ENCODE measurements at places on chromosomes 12 and 14. TPM values are rescaled to one million over a fixed set of nuclear protein-coding genes. Genes with fewer than 3 reads are reported as not detected.

Gene VRTN
- not detected for total RNA-seq

GRCh38 chr14:56172074-56172473 lies 53.9 kb downstream of the PELI2 start:
- no peaks in the 10 kb centered on the region for H3K27me3 ChIP-seq
- H3K27ac ChIP-seq: no peak overlapping the region
- H3K4me3 ChIP-seq: peak overlapping the region; percentile 19
- H3K4me1 ChIP-seq: peaks cover 13% of the 10 kb centered on the region
- H3K36me3 ChIP-seq: no peaks in the 10 kb centered on the region
- no peak for DNase-seq

Gene TTC9
- 23.4 TPM for total RNA-seq

GRCh38 chr12:32334371-32334777 lies 65.0 kb upstream of the FGD4 start:
- H3K36me3 ChIP-seq: no peaks in the 10 kb centered on the region
- no peaks in the 10 kb centered on the region for H3K27me3 ChIP-seq
- DNase-seq: no peak
- H3K4me1 ChIP-seq: no peaks in the 10 kb centered on the region
- H3K27ac ChIP-seq: no peak overlapping the region
- H3K4me3 ChIP-seq: no peak overlapping the region

GRCh38 chr12:98743362-98743953 lies 98.4 kb downstream of the APAF1 start:
- no peak overlapping the region for H3K4me3 ChIP-seq
- H3K27me3 ChIP-seq: peaks cover 5% of the 10 kb centered on the region
- H3K4me1 ChIP-seq: no peaks in the 10 kb centered on the region
- H3K36me3 ChIP-seq: no peaks in the 10 kb centered on the region
- DNase-seq: no peak

GRCh38 chr14:55426891-55427290 lies 13.5 kb downstream of the TBPL2 start:
- peaks cover 7% of the 10 kb centered on the region for H3K4me1 ChIP-seq
- no peak overlapping the region for H3K4me3 ChIP-seq
- no peaks in the 10 kb centered on the region for H3K27me3 ChIP-seq
- no peak overlapping the region for H3K27ac ChIP-seq
- no peaks in the 10 kb centered on the region for H3K36me3 ChIP-seq

GRCh38 chr12:113465808-113466453 lies 5.7 kb downstream of the LHX5 start:
- peaks cover 91% of the 10 kb centered on the region for H3K27me3 ChIP-seq
- no peak overlapping the region for H3K27ac ChIP-seq
- no peak for DNase-seq
- peaks cover 52% of the 10 kb centered on the region for H3K4me1 ChIP-seq
- H3K36me3 ChIP-seq: no peaks in the 10 kb centered on the region

Gene DNAJC22
- not detected for total RNA-seq

Gene ACOT6
- not detected for total RNA-seq

- no peak overlapping the region for H3K4me3 ChIP-seq
- peaks cover 38% of the 10 kb centered on the region for H3K27me3 ChIP-seq
- no peaks in the 10 kb centered on the region for H3K36me3 ChIP-seq
- no peak for DNase-seq
- no peaks in the 10 kb centered on the region for H3K4me1 ChIP-seq
- H3K27ac ChIP-seq: no peak overlapping the region
Observed at GRCh38 chr14:104284636-104285507, 146.5 kb downstream of the KIF26A start.

DNA sequence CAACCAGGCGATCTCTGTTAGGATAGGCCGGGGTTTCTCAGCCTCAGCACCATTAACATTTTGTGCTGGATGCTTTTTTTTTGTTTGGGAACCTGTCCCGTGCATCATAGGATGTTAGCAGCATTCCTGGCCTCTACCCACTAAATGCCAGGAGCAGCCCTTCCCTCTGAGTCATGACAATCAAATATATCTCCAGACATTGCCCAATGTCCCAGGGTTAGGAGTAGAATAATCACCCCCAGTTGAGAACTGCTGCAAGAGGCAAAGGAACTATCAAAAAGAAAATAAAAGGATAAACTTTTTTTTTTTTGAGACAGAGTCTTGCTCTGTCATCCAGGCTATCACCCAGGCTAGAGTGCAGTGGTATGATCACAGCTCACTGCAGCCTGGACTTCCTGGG lies 76.0 kb downstream of the ACACB start:
- H3K4me3 ChIP-seq: no peak overlapping the region
- no peak for DNase-seq
- no peak overlapping the region for H3K27ac ChIP-seq
- no peaks in the 10 kb centered on the region for H3K27me3 ChIP-seq
- H3K4me1 ChIP-seq: no peaks in the 10 kb centered on the region

GRCh38 chr14:93757206-93757605 lies 31.1 kb downstream of the PRIMA1 start:
- no peaks in the 10 kb centered on the region for H3K36me3 ChIP-seq
- no peaks in the 10 kb centered on the region for H3K27me3 ChIP-seq
- no peak overlapping the region for H3K4me3 ChIP-seq
- no peak for DNase-seq
- H3K27ac ChIP-seq: no peak overlapping the region

DNA sequence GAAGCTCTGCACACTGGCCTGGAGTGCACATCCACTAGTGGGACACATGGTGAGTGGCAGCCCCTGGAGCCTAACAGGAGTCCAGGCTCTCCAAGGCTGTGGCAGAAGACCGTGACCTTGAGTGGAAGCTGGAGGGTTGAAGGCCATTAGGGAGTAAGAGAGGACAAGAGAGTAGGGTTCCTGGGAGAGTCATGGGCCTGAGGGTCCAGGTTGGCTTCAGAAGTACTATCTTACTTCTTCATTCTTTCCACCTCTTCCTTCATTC lies 406 bp downstream of the IL23A start:
- DNase-seq: no peak
- no peaks in the 10 kb centered on the region for H3K27me3 ChIP-seq

DNA sequence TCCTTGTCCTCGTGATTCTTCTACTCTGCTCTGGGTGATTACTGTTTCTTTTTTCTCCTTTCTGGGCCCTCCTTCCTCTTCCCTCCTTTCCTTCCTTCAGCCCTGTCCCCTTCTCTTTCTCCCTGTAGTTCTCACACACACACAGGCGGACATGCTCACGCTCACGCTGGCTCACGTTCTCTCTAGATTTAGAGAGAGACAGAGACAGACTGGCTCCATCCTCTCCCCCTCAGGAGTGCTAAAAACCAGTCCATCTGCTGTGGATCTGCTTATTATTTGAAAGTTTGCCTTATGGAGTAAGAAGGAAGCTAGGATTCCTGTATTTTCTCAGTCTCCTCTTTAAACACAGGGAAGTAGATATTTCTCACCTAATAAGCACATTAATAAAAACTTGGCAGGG lies 48.1 kb downstream of the KCNA1 start:
- H3K36me3 ChIP-seq: no peaks in the 10 kb centered on the region
- H3K27me3 ChIP-seq: peaks cover 32% of the 10 kb centered on the region
- H3K4me1 ChIP-seq: no peaks in the 10 kb centered on the region

GRCh38 chr12:119011231-119011630 lies 29.9 kb downstream of the SRRM4 start:
- H3K27me3 ChIP-seq: peaks cover 5% of the 10 kb centered on the region
- H3K27ac ChIP-seq: no peak overlapping the region
- H3K4me1 ChIP-seq: no peaks in the 10 kb centered on the region
- no peak overlapping the region for H3K4me3 ChIP-seq
- DNase-seq: no peak
- no peaks in the 10 kb centered on the region for H3K36me3 ChIP-seq

Gene FGD4
- 0.23 TPM for total RNA-seq

Measured in T-cell (primary cell).